ENCODE measurements at places on chromosomes 5 and 9.
A peak's percentile ranks its signal among the peaks of the same experiment; 100 is the strongest.

GRCh38 chr9:18393340-18394130, 80.4 kb upstream of the ADAMTSL1 start:
- DNase-seq, result peak; percentile 82

- no peak for DNase-seq
Measured at GRCh38 chr5:140417235-140417634, 15.6 kb downstream of the ANKHD1 start.

GRCh38 chr5:40266952-40267351, 412.8 kb upstream of the PTGER4 start:
- DNase-seq, result no peak

DNA sequence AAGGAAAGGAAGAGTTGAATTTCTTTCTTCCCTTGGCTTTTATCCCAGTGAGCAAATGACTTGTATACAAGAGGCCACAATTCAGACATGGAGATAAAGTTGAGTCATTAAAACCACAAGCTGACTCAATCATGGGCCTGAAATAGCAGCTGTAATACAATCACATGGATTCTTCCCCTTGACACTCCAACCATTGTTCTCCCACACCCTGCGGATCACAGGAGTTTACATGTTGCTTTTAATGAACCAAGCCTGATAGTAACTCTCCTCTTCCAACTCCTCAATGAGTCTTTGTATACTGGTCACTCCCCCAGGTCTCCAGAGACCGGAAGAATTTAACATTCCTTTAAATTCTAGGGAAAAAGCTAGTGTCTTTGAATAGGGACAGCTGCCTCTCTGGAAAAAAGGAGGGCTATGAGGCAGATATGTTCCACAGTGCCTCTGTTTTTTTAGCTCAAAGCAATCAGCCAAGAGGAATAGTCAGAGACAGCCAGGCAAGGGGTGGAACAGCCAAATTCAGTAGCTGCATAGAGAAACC, 32.4 kb downstream of the PCDHGC5 start:
- DNase-seq, result peak; percentile 98

- no peak for DNase-seq
Measured at GRCh38 chr9:101232405-101232977, 152.3 kb downstream of the BAAT start.

- peak; percentile 77 for DNase-seq
Measured at GRCh38 chr5:72468024-72468423, 39.2 kb downstream of the ZNF366 start.

GRCh38 chr9:97906236-97906831, 16.0 kb downstream of the TRMO start:
- no peak for DNase-seq

DNA sequence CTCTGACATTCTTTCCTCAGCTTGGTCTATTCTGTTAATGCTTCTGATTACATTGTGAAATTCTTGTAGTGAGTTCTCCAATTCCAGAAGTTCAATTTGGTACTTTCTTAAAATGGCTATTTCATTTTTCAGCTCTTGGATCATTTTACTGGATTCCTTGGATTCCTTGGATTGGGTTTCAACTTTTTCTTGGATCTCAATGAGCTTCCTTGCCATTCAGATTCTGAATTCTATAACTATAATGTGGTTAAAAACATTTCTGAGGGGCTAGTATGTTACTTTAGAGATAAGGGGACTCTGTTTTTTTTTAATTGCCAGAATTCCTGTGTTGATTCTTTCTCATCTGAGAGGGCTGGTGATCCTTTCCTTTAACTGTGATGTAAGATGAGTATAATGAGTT, 136.4 kb downstream of the MCTP1 start:
- no peak for DNase-seq

- DNase-seq, result no peak
Measured at GRCh38 chr9:31393240-31393639, 991.2 kb upstream of the ACO1 start.

GRCh38 chr9:95732802-95733688, 142.4 kb upstream of the ERCC6L2 start:
- no peak for DNase-seq

DNA sequence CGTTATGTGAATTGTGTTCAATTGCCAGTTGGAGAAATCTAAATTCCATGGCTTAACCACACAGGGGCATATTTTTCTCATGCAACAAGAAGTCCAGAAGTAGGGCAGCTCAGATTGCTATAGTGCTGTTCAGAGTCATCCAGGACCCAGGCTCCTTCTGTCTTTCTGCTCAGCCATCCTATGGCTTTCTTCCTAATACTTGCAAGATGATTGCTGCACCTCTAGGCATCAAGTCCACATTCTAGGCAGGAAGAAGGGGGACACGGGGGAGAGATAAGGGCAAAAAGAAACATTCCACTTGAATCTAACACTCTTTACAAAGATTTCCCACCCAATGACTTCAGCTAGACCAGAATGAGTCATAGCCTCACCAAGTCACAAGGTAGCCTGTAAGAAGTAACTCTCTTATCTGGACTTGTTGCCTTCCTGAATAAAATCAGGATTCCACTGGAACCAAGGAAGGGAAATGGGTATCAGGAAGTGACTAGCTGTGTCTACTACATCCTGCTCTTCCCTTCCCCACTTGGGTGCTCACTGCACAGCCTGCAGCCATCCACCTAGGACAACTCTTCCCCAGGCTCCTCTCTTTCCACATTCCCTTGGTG, 5.3 kb downstream of the ERAP2 start:
- peak; percentile 62 for DNase-seq

- no peak for DNase-seq
Measured at GRCh38 chr9:115353681-115354080, 235.7 kb upstream of the TNC start.

DNA sequence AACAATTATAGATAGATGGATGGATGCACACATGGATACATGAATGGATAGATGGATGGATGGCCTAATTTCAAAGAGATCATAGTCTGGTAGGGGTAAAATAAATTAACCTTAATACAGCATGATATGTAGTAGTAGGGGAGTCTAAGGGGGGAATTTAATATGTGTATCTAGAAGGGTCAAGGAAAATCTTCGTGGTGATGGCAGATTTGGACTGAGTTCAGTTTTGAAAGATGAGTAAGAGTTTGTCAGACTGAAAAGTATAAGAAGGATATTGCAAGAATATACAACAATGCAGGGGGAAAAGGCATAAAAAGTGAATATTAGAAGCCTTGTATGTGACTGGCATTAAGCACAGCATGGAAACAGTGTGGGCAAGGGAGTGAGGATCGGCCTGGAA, 98.7 kb downstream of the ZNF462 start:
- no peak for DNase-seq
